ENCODE measurements at places on chromosomes 4 and X.
A peak's percentile ranks its signal among the peaks of the same experiment; 100 is the strongest.

GRCh38 chr4:84994280-84994679 is 27.8 kb upstream of the WDFY3 start:
- no peak for DNase-seq

- DNase-seq = peak; percentile 5
Measured at GRCh38 chr4:129344058-129344457, 248.1 kb downstream of the C4orf33 start.

DNA sequence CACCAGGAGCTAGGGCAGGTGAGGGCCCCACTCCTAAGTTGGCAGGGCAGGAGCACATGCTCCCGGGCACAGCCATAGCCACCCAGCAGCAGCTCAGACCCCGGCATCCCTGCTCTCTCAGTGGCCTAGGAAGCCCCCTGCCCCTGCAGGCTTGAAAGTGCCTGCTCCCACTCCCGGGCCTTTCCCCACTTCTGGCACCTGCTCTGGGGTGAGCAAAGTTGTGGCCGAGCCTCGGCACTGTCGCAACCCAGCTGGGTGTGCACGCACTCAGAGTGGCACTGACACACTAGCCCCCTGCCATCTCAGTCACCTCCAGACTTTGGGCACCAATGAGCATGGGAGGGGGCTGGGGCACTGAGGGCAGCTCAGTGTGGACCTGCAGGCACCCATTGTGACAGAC is 60.8 kb upstream of the CDKN2AIP start:
- no peak for DNase-seq

DNA sequence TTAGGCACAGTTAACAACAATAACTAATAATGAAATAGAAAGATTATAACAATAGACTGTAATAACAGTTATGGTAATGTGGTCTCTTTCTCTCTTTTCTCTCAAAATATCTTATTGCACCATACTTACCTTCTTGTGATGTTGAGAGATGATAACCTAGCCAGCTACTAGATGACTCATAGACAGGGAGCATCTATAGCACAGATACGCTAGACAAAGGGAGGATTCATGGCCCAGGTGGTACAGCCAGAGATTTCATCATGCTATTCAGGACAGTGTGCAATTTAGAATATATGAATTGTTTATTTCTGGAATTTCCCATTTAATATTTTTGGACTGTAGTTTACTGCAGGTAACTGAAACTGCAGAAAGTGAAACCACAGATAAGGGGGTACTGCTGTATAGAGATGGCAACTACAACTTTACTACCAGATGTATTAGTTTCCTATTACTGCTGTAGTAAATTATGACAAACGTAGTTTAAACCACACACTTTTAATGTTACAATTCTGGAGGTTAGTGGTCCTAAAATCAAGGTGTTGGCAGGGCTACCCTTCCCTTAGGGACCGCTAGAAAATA is 41.8 kb upstream of the MAGED1 start:
- no peak for DNase-seq

GRCh38 chr4:11455201-11455835 is 26.6 kb upstream of the HS3ST1 start:
- DNase-seq = no peak

DNA sequence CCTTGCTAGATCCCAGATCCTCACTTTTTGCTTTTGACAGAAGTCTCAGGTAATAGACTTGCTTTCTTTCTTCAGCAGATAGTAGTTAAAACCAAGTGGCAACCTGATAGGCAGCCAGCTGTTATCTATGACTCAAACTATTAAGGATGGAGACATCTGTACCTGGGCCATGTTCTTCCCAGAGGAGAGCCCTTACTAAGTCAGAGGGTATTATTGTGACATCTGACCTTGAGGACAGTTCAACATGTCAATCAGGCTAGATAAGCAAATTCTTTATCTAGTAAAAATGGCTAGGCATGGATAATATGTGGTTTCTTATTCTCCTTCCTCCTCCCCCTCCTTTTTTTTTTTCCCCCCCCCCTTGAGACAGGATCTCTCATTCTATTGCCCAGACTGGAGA is 39.2 kb downstream of the TRIM2 start:
- DNase-seq = no peak

- no peak for DNase-seq
Measured at GRCh38 chr4:79065262-79065661, 126.0 kb upstream of the PAQR3 start.

DNA sequence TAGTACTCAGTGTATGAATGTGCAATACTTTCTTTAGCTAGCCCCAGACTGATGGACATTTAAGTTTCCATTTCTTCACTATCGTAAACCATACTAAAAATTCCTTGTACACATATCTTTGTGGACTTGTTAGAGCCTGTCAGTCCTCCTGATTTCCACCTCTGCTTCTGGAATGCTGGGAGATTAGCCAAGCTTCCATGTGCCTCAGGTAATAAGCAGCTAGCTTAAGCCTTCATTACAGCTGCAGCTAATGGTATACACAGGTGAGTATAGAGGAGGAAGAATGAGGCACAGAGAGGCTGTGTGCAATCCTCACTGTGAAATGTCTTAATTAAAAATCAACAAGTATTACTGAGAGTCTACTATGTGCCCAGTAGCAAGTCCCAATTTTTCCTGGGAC is 9.8 kb downstream of the SMIM9 start:
- no peak for DNase-seq

GRCh38 chr4:7980036-7980435 is 40.4 kb upstream of the AFAP1 start:
- DNase-seq = no peak

DNA sequence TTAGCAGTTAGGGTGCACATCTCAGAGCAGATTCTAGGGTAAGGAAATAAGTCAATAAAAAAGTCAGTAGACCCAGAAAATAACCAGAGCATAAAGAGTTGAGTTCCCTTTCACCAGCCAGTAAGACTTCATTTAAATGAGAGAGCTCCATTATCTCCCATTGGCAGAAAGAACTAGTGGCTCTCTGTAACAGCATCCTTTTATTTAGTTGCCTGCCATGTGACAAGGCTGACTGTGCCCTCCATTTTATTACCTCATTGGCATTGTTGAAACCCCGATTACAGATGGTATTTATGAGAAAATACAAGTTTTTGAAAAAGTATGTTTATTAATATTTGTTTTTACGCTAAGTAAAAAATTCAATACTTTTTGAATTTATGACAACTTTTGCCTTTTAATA is 859.5 kb upstream of the NDST4 start:
- DNase-seq = no peak

DNA sequence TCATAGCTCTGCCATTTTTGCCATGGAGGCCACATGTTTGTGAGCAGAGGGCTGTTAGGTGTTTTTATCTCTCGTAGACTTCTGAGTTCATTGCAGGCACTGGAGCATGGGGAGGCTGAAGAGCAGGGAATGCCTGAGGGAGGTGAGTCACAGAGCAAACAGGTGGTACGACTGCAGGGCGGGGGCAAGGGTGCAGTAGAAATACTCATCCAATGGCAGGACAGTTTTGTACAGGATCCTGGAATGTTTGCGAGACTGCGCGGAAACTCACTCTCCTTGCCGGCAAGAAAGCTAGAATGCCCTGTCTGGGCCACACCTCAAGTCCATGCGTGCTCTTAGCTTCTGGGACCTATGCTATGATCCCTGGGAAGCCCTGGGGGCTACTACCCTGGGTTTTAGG is 20.0 kb upstream of the VCX2 start:
- DNase-seq = no peak

- no peak for DNase-seq
Measured at GRCh38 chrX:17822351-17822750, 38.7 kb downstream of the RAI2 start.

GRCh38 chr4:5932035-5932568 is 39.2 kb upstream of the CRMP1 start:
- DNase-seq = peak; percentile 84

GRCh38 chrX:103704863-103705262 is 5.8 kb upstream of the TMEM31 start:
- DNase-seq = no peak

- no peak for DNase-seq
Measured at GRCh38 chr4:95319169-95319568, 229.6 kb downstream of the UNC5C start.

DNA sequence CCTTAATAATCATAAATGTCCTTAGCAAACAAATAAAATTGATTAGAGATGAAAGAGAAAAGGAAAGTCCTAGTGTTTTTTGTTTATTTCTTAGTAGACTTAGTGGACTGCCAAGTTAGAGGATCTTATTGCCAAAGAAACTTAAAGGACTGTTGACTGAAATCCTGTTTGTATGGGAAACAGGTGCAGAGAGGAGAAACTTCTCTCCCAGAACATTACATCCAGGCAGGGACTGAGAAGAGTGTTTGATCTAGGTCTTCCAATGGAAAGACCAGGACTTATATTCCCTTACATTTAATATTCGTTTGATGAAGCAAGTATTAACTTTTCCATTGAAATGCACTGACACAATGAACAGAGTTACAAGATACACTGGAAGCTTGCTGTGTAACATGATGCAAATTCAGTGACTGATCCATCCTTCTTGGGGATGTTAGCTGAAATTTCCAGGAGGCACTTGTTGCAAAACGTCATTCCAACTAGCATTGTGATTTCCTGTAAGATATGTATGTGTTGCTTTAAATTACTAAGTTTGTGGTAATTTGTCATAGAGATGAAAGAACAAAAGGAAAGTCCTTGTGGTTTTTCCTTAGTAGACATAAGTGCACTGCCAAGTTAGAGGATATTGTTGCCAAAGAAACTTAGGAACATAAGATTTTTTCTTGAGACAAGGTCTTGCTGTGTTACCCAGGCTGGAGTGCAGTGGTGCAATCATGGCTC is 505.6 kb downstream of the STIM2 start:
- DNase-seq = no peak

DNA sequence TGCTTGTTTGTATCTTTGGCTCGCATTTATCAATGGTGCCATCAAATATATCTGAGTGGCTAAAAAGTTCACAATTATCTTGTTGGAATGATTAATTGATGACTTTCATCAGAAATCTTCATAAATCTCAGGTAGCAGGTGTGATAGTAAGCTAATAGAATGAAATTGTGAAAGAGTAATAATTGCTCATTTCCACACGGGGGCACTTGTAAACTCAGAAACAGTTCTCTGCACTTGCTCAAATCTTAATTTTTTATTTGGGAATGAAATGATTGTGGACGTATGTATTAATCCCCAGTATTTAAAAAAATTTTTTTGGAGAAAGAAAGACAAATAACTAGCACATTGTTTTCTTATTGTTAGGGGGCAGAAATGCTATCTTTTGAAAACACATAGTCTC is 132.8 kb downstream of the DTHD1 start:
- no peak for DNase-seq

- no peak for DNase-seq
Measured at GRCh38 chrX:1221296-1221845, 8.9 kb upstream of the CRLF2 start.

GRCh38 chr4:7389719-7390118 is 45.0 kb downstream of the PSAPL1 start:
- no peak for DNase-seq

GRCh38 chr4:52914051-52914605 is 52.0 kb downstream of the RASL11B start:
- no peak for DNase-seq

DNA sequence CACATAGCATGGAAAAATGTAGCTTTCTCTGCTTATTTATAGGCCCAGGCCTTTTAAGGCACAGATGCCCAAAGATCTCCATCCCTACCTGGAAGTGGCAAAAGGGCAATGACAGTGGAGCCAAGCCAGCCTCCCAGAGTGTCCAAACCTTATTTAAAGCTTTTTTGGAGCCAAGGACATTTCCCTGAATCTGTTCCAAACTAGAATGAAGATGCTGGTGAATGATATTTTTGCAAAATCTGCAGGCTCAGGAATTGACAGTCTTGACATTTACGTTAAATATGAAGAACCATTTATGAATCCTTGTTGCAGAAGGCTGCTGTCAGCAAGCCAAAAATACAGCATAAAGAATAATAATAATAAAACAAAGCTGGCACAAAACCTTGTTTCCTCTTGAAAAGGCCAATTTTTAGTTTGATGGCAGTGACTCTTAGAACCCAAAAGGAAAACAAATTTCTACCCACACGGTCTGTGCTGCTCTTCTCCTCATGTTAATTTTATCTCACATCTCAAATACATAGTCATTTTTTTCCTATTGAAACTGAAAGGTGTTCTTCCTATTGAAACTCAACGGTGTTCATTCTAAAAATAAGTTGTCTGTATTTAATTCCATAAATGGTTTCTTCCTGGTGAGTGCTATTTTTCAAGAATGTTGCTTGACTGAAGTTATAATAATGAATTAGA is 206.3 kb upstream of the TBL1X start:
- no peak for DNase-seq

GRCh38 chrX:38332505-38332904 is 5.2 kb upstream of the RPGR start:
- DNase-seq = no peak

DNA sequence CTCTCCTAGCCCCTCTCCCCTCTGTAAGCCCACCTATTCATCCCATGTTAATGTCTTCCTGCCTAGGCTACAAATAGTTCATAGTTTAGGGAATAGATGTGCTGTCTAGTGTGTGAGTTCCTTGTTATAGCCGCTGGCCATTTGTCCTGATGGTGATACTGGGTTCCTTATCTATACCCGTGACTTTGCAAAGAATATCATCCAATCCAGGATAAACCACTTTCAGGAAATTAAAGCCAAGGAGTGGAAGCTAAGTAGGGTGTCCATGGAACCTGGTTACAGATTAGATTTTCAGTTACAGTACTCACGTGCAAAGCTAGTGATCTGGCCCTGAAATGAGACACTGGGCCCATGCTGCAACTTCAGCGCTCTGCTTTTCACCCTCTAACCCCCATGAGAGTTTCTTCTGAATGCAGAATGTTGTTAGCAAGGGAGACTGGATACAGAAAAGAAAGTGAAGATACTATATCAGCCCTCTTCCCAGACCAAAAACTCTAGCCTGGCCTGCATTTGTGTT is 111.4 kb downstream of the TMEM164 start:
- no peak for DNase-seq

DNA sequence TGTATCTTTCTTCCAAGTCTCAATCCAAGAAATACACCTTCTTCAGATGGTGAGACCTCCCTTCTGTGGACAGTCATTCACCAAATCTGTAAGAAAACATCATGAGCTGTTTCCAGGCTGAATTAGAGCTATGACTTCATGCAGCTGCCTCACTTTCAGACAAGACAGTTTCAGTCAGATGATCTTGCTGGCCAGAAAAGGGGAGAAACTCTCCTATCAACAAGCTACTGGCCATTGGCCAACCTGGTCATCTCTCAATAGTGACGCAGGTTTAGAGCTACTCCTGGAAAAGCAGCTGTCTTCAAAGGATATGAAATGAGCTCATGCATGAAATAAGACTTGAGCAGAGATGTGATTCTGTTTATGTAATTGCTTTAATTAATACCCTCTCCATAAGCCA is 69.6 kb upstream of the NDP start:
- no peak for DNase-seq

Measured in NCI-H1092 (cell line).